ENCODE measurements at places on chromosomes 7 and 10.

DNA sequence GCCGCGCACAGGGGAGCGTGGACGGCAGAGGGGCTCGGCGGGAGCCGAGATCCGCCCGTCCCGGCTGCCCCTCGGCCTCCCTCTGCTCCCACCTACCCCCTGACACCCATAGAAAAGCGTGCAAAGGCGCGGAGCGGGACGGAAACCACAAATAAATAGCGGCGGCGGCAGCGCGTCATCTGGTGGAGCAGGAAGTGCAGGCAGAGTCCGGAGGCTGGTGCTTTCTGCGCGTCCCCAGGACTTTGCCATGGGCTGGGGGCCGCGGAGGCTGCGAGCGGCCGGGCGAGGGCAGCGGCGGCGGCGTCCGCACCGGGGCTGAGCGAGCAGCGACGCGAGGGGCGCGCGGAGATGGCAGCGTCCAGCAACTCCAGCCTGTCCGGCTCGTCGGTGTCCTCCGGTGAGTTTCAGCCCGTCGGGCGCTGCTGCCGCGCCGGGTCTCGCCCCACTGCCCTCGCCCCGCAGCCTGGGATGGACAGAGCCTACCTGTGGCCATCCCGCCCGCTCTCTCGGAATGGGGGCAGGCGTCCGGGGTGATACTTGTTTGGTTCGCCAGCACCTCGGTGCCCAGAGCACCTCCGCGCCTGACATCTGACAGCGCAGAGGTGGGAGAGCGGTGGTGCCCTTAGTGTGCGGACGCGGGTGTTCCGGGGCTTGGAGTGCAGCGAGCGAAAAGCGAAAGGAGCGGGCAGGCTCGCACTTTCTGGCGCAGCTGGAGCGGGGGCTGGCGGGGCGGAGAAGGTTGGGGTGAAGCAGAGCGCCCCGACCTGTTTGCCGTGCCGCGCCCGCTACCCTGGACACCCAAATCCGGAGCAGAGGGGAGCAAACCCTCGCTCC, at the start of gene CHN2:
Gene CHN2 (plus strand): TSS at position 182 of the 834 bp plus-strand sequence.
- DNase-seq = peak; percentile 63

DNA sequence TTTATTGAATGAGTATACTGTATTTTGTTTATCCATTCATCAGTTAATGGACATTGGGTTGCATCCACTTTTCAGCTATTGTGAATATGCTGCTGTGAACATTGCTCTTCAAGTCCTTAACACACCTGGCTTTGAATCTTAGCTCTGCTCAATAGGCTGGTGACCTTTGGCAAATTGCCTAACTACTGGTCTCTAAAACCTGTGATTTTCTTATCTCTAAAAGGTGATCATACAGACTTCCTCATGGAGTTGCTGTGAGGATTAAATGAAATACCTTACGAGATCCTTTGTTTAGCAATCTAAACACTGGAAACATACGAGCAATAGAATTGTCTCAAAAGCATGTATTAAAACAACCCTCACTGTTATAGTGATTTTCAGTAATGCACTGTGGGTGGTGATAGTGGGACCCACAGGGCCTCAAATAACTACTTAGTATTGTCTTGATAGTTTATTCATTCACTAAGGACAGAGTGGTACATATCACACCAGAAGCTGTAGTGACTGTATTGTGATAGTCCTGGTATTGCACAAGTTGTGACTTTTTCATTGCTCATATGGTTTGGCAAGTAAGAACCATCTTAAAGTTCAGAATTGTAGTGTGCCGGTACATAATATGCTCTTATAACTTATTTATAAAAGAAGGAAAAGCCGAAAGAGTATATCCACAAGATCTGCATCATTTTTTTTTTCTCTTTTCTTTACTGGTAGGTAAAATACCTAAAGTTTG, 257.6 kb downstream of the EXOC4 start:
- no peak for DNase-seq

DNA sequence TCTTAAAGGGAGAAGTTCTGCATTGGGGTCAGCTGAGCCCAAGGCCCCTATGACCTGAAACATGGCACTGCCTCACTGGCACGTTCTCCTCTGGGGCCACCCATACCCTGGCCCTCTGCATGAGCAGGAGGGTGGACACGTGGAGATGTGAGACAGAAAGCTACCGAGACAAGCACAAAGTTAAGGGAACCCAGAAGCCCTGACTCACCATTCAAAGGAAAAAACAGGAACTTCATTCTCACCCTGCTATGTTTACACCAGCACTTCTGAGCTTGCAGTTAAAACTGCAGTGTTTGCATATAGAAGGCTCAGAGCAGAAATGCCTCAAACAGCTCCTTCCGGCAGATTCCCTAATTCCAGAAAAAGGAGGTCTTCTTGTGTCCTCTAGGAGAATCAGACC, 41.7 kb downstream of the DENND11 start:
- DNase-seq = peak; percentile 13

GRCh38 chr7:33671531-33672262, 233.6 kb upstream of the BMPER start:
- no peak for DNase-seq

GRCh38 chr7:69599286-69599954, 1.1 kb downstream of the AUTS2 start:
- no peak for DNase-seq

DNA sequence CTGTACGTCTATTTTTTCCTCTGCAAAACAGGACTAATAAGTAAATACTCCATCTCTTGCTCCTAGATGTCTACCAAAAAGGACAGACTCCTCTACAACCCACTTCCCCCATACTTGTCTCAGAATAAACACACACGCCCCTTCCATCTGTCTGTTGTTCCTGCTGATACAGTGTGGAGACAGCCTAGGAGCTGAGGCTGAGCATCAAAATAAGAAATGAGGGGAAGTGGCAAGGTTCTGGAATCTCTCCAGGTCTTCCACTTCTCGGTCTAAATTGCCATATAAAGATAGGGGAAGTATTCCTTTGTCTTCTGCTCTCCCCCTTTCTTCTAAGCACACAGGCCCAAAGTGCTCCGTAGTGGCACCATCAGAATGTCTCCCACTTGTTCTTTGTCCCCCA, 30.8 kb upstream of the VSIR start:
- DNase-seq = no peak

DNA sequence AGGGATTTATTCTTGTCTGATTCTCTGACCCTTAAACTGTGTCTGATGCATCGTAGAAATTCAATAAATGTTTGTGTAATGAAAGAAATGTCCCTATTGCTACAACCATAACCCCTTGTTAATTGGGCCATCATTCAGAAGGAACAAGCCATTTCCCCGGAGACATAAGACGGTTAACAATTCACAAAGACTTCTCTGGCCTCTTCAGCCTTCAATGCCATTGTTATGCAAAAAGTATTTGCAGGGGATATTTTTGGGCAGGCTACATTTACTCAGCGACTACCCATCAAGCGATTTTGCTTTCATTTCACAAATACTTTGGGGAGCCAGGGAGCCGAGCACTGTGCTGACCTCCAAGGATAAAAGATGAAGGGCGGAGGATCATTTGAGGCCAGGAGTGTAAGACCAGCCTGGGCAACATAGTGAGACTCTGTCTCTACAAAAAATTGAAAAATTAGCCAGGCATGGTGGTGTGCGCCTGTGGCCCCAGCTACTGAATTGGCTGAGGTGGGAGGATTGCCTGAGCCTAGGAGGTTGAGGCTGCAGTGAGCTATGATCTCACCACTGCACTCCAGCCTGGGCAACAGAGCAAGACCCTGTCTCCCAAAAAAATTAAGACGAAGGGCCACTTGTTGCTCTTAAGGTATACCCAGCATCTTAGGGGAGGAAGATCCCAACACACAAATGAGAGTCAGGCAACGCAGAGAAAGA, 20.0 kb upstream of the SDK1 start:
- DNase-seq = no peak

- DNase-seq = no peak
Observed at GRCh38 chr10:117736655-117737054, 194.1 kb downstream of the EMX2 start.

DNA sequence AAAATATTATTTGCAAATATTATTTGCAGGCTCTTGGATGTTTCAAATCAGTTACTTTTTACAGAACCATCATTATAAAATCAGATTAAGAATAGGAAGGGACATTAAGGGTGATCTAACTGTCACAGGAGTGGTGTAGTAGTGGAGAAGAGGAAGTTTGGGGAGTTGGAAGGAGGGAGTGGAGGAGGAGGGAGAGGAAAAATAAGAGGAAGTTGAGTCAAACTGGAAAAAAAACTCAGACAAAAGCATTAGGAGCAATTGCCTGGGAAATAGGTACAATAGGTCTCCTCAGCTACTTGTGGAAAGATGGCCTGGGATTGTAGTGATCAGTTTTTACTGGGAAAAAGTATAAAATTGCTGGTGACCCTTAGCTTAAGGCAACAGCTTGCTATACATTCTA, 77.7 kb upstream of the GPR37 start:
- no peak for DNase-seq

- no peak for DNase-seq
Observed at GRCh38 chr7:132189881-132190280, 386.4 kb downstream of the PLXNA4 start.

- DNase-seq = no peak
Observed at GRCh38 chr7:26090927-26091519, 61.0 kb upstream of the NFE2L3 start.

GRCh38 chr10:102941401-102941800, 23.3 kb downstream of the CNNM2 start:
- DNase-seq = no peak

DNA sequence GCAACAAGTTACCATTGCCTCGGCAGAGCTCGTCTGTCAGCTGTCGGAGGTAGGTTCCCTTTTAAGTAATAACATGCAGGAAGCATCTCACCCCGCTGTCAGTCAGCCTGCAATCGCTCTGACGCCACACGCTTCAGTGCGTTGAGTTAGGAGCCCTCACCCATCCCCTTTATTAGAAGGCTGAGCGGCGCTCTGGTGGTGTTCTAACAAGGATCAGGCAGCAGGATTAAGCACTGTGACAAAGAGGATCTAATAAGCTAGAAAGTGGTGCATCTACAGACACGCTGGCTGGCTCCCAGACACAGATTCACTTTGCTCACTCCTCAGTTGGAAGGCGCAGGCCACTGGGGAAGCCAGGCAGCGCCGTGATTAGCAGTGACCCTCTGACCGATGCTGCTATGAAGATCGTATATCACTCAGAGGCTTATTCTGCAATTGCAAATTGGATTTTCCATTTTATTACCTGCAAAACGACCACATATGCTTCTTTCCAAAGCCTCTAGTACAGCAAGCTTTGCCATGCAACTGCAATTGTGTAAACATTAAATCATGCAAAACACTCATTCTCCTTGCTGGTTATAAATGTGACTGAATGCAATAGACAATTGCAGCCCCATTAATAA, 117.7 kb downstream of the RSU1 start:
- no peak for DNase-seq

DNA sequence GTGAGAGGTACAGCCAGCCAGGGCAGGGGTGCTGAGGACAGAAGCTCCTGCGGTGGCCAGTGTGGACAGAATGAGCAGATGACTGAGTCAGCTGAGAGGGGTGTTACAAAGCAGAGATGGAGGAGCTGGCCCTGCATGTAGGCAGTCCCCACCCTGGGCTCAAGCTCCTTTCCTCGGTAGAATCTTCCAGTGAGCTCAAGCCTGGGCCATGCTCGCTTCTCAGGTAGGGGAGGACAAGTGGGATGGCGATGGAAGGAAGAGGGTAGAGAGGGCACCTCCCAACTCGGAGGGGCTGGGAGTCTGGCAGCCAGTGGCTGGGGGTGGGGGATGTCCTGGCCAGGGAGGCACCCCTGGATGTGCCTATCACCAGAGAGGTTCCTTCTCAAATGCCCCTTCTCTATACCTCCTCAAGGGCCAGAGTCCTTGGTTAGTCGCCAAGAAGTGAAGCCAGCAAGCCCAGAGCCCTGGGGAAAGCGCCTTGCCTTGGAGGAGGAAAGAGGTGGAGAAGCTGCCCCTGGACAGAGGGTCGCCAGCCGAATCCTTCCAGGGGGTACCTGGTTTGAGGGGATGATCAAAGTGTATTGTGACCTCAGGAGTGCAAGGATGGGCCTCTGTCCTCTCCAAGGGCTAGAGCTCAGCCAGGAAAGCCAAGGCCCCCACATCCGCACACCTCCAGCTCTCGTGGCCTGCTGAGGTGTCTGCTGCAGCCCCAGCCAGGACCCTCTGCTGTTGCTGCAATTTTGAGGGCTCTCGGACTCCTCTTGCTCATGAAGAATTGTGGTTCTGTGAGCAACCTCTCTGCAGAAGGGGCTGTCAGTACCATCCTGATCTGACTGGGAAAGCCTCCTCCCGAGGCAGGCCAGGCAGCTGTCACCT, 88.6 kb upstream of the MACROH2A2 start:
- no peak for DNase-seq

GRCh38 chr7:1548438-1548831, 7.6 kb downstream of the TMEM184A start:
- DNase-seq = no peak

DNA sequence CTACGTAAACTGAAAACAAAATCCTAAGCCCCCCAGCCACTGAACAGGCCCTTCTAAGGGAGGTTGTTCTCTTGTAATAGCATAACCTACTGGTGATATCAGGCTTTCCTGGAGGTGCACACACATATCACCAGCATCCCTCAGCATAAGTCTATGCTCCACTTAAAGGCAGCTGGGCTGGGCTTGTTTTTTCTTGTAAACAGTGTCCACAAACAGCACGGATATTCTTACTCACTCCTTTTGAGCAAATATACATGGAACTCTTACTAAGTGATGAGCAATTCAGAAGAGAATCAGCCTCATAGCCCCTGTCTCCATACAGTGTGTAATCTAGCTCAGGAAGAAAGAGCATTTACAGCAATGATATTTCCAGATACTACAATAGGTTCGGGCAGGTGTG, 2.4 kb downstream of the LRIT1 start:
- DNase-seq = no peak

GRCh38 chr10:110962443-110962842, 43.0 kb downstream of the SHOC2 start:
- no peak for DNase-seq

- DNase-seq = no peak
Observed at GRCh38 chr7:132996581-132997242, 85.2 kb downstream of the CHCHD3 start.

- DNase-seq = no peak
Observed at GRCh38 chr7:79666472-79666871, 213.0 kb upstream of the MAGI2 start.

GRCh38 chr7:108077709-108078108, 52.5 kb downstream of the LAMB4 start:
- DNase-seq = no peak

- DNase-seq = no peak
Observed at GRCh38 chr10:23013581-23014335, 81.6 kb upstream of the MSRB2 start.

DNA sequence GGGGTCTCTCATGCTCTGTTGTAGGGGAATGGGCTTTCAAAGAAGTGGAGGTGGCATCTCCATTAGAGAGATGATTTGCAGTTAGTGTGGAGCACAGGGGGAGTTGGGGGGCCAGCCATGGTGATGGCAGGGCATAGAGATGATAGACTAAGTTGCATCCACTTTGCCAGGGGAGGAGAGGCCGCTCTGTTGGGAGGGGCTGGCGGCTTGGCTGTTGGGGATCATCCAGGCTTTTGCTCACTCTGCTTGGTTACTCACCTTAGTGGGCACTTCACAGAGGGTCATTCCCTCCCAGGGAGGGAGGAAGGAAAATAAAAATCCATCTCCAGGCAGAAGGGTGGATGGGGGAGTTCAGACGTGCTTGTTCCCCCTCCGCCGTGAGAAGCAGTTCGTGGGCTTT, 31.4 kb upstream of the CDH23 start:
- DNase-seq = no peak

- DNase-seq = no peak
Observed at GRCh38 chr10:43160921-43161255, 22.6 kb downstream of the CSGALNACT2 start.

Measured in anterior cingulate cortex (tissue), 58 donors.